ENCODE measurements at places on chromosomes 16 and 17.

GRCh38 chr16:56041556-56042140 lies 149.6 kb upstream of the GNAO1 start:
- no peak for DNase-seq

DNA sequence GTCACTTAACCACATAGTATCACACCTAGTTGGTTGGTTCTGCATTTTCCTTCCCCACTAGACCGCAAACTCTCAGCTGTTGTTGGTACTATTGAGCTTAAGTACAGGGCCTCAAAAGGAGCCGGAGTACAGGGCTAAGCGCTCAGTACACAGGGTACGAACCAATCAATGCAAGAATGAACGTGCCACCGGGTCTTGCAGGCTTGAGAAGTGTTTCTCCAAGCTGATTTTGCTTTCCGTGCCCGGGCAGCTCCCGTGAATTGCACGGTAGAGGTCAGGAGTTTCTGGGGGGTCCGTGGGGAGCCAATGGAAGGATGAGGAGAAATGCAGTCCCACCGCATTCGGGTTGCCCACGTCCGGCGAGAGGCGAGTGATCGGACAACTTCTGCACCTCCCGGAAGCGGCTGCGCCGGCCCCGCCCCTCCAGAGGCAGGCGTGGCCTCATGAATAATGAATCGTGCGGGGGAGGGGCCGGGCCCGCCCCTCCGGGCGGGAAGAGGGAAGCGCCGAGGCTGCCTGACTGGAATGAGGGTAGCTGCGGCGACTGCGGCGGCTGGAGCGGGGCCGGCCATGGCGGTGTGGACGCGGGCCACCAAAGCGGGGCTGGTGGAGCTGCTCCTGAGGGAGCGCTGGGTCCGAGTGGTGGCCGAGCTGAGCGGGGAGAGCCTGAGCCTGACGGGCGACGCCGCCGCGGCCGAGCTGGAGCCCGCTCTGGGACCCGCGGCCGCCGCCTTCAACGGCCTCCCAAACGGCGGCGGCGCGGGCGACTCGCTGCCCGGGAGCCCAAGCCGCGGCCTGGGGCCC lies at the start of gene SNTB2:
Gene SNTB2, plus strand, starts transcription at position 523 of the 804 bp plus-strand sequence. Its CDS starts 3 bp downstream, at position 526.
- DNase-seq = peak; percentile 99

- DNase-seq = no peak
Observed at GRCh38 chr17:40479754-40480480, 21.5 kb downstream of the TNS4 start.

DNA sequence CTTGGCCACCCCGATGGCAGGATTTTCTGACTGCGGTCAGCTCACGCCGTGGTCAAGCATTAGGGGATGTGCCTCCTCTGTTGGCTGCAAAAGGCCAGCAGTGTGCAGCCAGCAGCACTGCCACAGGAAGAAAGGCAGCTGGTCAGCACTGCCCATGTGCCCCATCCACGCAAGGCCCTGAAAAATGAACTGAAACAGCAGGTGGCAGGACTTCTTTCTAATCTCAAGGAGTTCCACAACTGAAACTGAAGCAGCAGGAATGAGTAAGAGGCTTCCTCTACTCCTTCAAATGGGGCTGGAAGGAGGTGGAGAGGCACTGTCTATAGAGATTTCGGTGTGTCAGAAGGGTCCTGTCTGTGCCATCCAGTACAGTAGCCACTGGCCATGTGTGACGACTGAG lies 3.2 kb downstream of the ZNF500 start:
- no peak for DNase-seq

- no peak for DNase-seq
Observed at GRCh38 chr16:55492756-55493380, 13.9 kb downstream of the MMP2 start.

GRCh38 chr17:16351831-16352230 lies 1.4 kb downstream of the CENPV start:
- no peak for DNase-seq

DNA sequence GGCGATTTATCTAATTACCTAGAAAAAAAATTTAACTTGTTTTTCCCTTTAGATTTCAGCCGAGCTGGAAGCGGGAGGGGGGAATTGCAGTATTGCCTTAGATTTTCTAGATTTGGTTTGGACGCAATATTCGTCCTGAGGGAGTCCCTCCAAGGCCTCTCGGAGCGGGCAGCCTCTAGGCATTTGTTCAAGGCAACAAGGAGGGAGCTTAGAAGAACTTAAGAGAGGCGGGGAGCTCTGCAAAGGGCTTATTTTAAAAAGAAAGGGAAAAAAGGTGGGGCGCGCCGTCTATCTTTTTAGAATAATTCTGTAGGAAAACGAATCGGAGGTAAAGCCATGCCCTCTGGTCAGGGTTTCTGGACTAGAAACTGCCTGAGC lies 407 bp upstream of the TMEM94 start:
- no peak for DNase-seq

DNA sequence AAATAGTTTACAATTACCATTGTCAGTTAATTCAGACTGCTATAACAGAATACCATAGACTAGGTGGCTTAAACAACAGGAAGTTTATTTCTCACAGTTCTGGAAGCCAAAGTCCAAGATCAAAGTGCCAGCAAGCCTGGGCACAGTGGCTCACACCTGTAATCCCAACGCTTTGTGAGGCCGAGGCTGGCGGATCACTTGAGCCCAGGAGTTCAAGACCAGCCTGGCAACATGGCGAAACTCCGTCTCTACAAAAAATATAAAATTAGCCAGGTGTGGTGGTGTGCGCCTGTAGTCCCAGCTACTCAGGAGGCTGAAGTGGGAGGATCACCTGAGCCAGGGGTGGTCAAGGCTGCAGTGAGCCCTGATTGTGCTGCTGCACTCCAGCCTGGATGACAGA lies 71.3 kb upstream of the TBX2 start:
- no peak for DNase-seq

GRCh38 chr17:49180303-49180702 lies 30.1 kb downstream of the GNGT2 start:
- DNase-seq = no peak

GRCh38 chr17:9902120-9902519 lies 3.0 kb downstream of the RCVRN start:
- DNase-seq = no peak

- DNase-seq = peak; percentile 75
Observed at GRCh38 chr17:7856011-7856810, 1.1 kb downstream of the NAA38 start.

DNA sequence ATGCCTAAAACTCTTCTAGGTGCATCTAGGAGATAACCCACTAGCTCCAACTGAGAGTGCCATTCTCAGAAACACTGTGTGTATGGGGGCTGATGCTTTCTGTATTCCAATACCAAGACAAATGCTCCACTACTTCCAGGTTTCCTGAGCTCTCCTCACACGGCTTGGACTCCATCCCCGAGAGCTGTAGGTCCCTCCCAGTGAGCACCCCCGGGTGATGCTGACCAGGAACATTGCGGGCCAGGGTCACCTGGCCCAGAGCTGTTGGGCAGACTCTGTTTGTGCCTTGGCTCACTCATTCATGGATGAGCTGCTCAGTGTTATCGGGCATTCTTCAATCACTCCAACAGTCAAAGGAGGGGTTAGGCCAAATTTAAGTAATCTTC lies 7.0 kb downstream of the CUEDC1 start:
- no peak for DNase-seq

GRCh38 chr17:39150104-39150634 lies 1.3 kb downstream of the PLXDC1 start:
- DNase-seq = no peak

DNA sequence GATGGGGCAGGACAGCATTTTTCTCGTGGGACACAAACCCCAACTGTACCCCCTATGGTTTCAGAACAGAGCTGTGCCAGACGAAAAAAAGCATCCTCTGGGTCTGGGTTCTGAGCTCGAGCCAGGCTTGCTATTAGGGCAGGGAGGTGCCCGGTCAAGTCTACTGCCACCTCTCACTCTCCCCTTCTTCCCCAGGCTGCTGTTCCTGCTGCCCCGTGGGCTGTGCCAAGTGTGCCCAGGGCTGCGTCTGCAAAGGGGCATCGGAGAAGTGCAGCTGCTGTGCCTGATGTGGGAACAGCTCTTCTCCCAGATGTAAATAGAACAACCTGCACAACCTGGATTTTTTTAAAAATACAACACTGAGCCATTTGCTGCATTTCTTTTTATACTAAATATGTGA lies 1.1 kb downstream of the MT1E start:
- DNase-seq = no peak

DNA sequence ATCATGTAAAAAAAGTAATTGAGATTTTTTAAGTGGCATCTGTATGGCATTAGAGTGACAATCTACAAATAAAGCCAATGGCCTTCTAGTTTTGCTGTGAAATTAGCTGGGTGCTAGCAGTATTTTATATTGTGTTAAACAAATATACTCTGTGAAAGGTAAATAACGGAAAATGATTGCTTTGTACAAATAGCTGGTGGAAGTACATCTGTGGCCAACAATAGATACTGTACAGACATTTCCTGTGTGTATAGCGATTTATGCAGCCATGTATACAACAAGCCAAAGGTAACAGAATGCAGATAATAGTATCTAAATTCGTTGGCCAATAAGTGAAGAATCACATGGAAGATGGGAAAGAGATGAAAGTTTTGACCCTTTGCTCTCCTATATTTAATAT lies 26.6 kb downstream of the IQCK start:
- DNase-seq = no peak

- DNase-seq = peak; percentile 82
Observed at GRCh38 chr16:31496670-31497069, 11.5 kb downstream of the RUSF1 start.

- DNase-seq = no peak
Observed at GRCh38 chr16:75280331-75280804, 28.9 kb upstream of the BCAR1 start.

- peak; percentile 72 for DNase-seq
Observed at GRCh38 chr17:77425791-77426641, 285.2 kb downstream of the SEC14L1 start.

GRCh38 chr16:70270176-70270575 lies 18.4 kb upstream of the EXOSC6 start:
- no peak for DNase-seq

- DNase-seq = no peak
Observed at GRCh38 chr16:31016018-31016417, 5.6 kb upstream of the STX1B start.

- DNase-seq = no peak
Observed at GRCh38 chr16:2883458-2883908, 468 bp downstream of the FLYWCH2 start.

DNA sequence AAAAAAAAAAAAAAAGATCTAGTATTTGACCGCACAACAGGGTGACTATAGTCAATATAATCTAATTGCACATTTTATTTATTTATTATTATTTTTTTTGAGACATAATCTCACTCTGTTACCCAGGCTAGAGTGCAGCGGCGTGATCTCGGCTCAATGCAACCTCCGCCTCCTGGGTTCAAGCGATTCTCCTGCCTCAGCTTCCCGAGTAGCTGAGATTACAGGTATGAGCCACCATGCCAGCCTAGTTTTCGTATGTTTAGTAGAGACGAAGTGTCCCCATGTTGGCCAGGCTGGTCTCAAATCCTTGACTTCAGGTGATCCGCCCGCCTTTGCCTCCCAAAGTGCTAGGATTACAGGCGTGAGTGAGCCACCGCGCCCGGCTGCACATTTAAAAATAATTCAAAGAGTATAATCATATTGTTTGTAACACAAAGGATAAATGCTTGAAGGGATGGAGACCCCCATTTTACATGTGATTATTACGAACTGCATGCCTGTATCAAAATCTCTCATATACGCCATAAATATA lies 794 bp downstream of the ANKS3 start:
- no peak for DNase-seq

DNA sequence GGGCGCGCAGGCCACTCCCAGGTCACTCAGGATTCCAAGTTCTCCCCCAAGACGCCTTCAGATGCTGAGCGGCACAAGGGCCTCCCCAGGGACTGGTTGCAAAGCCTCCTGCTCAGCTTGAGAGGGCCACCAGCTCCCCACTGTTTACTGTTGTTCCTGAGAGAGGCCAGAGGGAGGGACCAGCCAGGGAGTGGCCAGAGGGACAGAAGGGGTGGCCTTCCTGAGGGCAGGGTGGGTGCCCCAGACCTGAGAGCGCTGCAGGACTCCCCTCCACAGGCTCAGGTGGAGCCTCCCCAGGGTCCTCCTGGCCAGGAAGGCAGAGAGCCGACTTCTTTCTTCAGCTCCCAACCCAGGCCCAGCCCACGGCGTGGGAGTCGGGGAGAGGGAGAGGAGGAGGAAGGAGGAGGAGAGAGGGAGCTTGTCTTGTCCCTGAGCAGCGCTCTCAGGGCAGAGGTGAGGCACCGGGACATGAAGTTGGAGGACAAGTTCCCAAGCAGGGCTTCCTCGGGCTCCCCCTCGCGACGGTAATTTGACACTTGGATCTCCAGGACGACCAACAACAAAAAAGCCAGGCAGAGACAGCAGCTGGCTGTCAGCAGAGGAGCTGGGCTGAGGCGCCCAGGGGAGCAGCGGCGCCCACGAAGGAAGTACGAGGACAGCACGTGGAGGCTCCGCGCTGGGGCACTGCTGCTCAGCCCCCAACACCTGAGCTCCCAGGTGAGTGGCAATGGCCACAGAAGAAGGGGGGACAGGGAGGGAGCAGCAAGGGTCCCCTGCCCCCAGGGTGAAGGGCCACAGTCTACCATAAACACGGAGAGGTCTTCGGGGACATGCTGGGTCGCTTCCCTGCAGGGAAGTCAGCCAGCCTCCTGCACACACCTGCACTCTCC lies 497 bp downstream of the SMIM5 start:
- DNase-seq = peak; percentile 92

- DNase-seq = no peak
Observed at GRCh38 chr17:63405741-63406261, 40.3 kb downstream of the CYB561 start.

DNA sequence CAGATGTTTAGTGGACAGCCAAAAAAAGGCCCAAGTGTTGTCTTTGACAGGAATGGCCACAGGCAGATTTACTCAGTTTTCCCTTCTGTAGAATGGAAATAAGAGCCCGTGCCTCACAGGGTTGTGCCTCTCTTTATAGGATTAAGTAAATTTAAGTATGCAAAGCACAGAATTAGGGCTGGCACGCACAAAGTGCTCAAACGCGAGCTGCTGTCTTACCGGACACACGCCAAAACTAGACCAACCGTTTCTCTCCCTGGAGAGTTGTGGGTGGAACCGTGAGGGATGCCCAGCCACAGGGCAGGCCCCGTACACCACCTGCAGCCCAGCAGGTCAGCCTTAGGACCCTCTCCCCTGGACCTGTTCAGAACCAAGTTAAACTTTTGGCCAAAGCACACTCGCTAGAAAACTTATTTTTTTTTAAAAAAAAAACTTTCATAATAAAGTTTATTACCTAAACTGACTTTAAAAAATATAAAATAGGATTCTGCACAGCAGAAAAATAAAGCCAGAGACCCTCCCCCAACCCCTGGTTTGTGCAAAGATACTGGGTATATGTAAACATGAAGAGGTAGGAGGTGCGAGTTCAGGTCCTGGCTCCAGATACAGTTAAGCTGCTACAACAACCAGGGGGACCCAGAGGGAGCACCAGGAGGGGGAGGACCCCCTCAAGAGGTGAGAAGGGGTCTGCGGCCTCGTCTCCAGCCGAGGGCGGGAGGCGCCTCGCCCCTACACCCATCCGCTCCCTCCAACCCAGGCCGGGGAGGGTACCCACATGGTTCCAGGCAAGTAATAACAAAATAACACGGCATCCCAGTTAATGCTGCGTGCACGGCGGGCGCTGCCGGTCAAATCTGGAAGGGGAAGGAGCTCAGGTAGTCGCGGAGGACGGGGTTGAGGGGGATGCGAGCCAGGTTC lies 1.8 kb downstream of the SOCS1 start:
- DNase-seq = no peak

GRCh38 chr17:320139-320538 lies 32.5 kb downstream of the RPH3AL start:
- no peak for DNase-seq
